ENCODE measurements at places on chromosomes 4 and X. TPM values are rescaled to one million over a fixed set of nuclear protein-coding genes. Genes with fewer than 3 reads are reported as not detected.

DNA sequence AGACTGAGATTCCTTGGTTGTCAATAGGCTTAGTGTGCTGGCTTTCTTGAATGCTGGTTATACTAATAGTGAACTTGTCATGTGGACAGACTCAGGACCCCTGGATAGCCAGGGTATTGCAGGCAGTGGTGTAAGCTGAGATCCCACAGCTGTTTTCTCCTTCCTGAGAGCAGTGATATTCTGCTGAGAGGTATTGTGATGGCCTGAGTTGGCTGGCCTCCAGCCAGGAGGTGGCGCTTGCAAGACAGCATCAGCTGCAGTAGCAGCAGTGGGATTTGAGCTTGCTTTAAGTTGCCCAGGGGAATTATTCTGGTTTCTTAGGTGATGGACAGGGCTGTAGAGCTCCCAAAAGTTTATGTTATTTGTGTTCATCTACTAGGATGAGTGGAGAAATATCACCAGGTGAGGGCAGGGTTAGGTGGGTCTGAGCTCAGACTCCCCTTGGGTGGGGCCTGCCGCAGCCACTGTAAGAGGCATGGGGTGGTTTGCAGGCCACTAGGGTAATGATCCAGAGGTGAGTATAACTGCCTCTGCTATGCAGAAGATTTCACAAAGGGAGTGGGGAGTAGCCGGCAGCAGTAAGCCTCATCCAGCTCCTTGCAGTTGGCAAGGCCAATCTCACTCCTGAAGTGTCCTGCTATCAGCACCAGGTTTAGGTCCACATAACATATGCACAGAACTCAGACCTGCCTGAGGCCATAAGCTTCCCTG lies 66.2 kb downstream of the IL15 start:
- H3K27me3 ChIP-seq = peaks cover 2% of the 10 kb centered on the region
- H3K36me3 ChIP-seq = no peaks in the 10 kb centered on the region
- H3K4me1 ChIP-seq = no peaks in the 10 kb centered on the region

TGIF2LX gene
- total RNA-seq = not detected

- H3K27ac ChIP-seq = no peak overlapping the region
- no peaks in the 10 kb centered on the region for H3K36me3 ChIP-seq
- no peak overlapping the region for H3K4me3 ChIP-seq
- no peak for DNase-seq
These were observed 399.6 kb upstream of the RPS6KA3 start for GRCh38 chrX:20666331-20666730.

- H3K4me3 ChIP-seq = no peak overlapping the region
- no peaks in the 10 kb centered on the region for H3K27me3 ChIP-seq
- peaks cover 3% of the 10 kb centered on the region for H3K36me3 ChIP-seq
- peak; percentile 48 for DNase-seq
- peaks cover 16% of the 10 kb centered on the region for H3K4me1 ChIP-seq
These were observed 73.1 kb downstream of the MTHFD2L start for GRCh38 chr4:74230902-74231499.

GRCh38 chr4:54495641-54496040 lies 162.1 kb upstream of the KIT start:
- H3K36me3 ChIP-seq = no peaks in the 10 kb centered on the region
- H3K4me3 ChIP-seq = no peak overlapping the region

GRCh38 chrX:8890794-8891193 lies 89.6 kb upstream of the FAM9A start:
- H3K4me3 ChIP-seq = no peak overlapping the region
- DNase-seq = no peak
- no peaks in the 10 kb centered on the region for H3K36me3 ChIP-seq
- H3K27ac ChIP-seq = no peak overlapping the region
- H3K4me1 ChIP-seq = no peaks in the 10 kb centered on the region

GRCh38 chr4:39648213-39648612 lies 9.5 kb upstream of the SMIM14 start:
- DNase-seq = no peak
- no peak overlapping the region for H3K4me3 ChIP-seq
- no peaks in the 10 kb centered on the region for H3K4me1 ChIP-seq
- H3K36me3 ChIP-seq = no peaks in the 10 kb centered on the region
- no peaks in the 10 kb centered on the region for H3K27me3 ChIP-seq
- H3K27ac ChIP-seq = no peak overlapping the region

SERPINA7 gene
- not detected for total RNA-seq

DGAT2L6 gene
- total RNA-seq = not detected

DNA sequence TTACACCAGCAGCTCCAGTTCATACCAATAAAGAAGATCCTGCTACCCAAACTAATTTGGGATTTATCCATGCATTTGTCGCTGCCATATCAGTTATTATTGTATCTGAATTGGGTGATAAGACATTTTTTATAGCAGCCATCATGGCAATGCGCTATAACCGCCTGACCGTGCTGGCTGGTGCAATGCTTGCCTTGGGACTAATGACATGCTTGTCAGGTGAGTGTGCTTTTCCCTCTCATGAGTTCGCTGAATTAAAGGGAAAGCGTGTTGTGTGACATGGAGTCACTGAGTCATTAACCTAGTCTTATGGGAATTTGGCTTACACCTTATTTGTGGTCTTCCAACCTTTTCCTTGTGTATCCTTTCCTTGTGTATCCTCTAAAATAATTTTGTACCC lies 15.9 kb downstream of the TMEM165 start:
- no peak for DNase-seq
- no peak overlapping the region for H3K27ac ChIP-seq
- peaks cover 19% of the 10 kb centered on the region for H3K36me3 ChIP-seq

GRCh38 chrX:109874548-109874947 lies 128.4 kb upstream of the TMEM164 start:
- no peaks in the 10 kb centered on the region for H3K36me3 ChIP-seq
- H3K4me1 ChIP-seq = no peaks in the 10 kb centered on the region
- H3K27me3 ChIP-seq = no peaks in the 10 kb centered on the region
- no peak overlapping the region for H3K4me3 ChIP-seq

CCSER1 gene
- not detected for total RNA-seq

GRCh38 chrX:147899379-147900114 lies 12.2 kb upstream of the FMR1 start:
- no peak overlapping the region for H3K4me3 ChIP-seq
- no peak overlapping the region for H3K27ac ChIP-seq
- peaks cover 5% of the 10 kb centered on the region for H3K27me3 ChIP-seq
- peaks cover 3% of the 10 kb centered on the region for H3K36me3 ChIP-seq

MEPE gene
- total RNA-seq = not detected

KCTD8 gene
- not detected for total RNA-seq

HELQ gene
- 10.1 TPM for total RNA-seq

DNA sequence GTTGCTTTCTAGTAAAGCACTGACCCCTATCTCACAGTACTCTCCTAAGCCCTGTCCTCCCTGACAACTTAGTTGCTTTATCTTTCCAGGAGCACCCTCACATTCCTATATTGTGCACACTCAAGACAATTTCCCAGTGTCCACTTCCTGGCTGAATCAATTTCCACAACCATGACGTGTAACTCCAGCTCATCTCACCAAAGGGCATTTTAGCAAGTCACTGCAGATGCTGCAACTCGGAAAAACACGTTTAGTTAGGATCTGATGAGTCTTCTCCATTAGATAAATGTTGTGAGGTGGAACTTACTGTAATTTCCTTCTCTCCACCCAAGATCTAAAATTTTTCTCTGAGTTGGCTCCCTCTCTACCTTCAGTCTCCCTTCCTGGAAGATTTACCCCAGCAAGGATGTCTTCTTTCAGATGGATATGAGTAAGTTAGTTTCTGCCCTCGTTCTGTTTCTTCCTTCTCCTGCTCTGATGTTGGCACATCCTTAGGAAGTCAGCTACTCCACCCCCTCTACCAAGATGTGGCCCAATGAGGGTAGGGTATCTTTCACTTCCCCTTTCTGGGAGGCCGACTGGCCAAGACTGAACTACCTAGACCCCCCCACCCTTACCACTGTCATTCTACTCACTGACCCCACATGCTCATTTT lies 28.8 kb upstream of the IL13RA1 start:
- H3K4me3 ChIP-seq = no peak overlapping the region
- no peaks in the 10 kb centered on the region for H3K36me3 ChIP-seq

- no peak for DNase-seq
- H3K4me3 ChIP-seq = no peak overlapping the region
- no peaks in the 10 kb centered on the region for H3K36me3 ChIP-seq
- peaks cover 4% of the 10 kb centered on the region for H3K27me3 ChIP-seq
These were observed 196.8 kb upstream of the RPS6KA3 start for GRCh38 chrX:20463296-20464075.

PDE6B gene
- 16.2 TPM for total RNA-seq

TMSB15C gene
- total RNA-seq = 3.3 TPM

EFHC2 gene
- total RNA-seq = 0.30 TPM

DNA sequence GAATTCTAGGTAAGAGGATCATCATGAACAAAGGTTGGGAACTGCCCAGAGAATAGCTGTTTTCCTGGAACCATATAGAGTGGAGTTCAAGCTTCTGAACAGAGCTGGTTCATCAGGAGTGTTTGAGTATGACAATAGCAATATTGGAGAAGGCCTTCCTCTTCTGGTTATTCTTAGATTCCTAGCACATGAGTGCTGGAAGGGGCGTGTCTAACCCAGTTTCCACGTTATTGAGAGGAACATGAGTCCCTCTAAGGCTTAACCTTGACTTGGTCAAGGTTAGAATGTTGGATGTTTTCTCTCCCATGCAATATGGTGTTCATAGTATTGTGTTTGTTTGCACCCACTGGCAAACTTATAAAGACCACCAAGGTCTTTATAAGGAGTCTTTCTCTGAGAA lies 101.3 kb downstream of the TSPAN7 start:
- no peaks in the 10 kb centered on the region for H3K36me3 ChIP-seq
- H3K27ac ChIP-seq = no peak overlapping the region
- H3K4me1 ChIP-seq = no peaks in the 10 kb centered on the region
- DNase-seq = no peak
- peaks cover 2% of the 10 kb centered on the region for H3K27me3 ChIP-seq
- H3K4me3 ChIP-seq = no peak overlapping the region

GRCh38 chr4:168585168-168586091 lies 88.6 kb downstream of the PALLD start:
- H3K27ac ChIP-seq = no peak overlapping the region
- H3K36me3 ChIP-seq = no peaks in the 10 kb centered on the region
- peak; percentile 61 for DNase-seq
- H3K27me3 ChIP-seq = peaks cover 19% of the 10 kb centered on the region
- no peak overlapping the region for H3K4me3 ChIP-seq

SYTL5 gene
- total RNA-seq = not detected

DNA sequence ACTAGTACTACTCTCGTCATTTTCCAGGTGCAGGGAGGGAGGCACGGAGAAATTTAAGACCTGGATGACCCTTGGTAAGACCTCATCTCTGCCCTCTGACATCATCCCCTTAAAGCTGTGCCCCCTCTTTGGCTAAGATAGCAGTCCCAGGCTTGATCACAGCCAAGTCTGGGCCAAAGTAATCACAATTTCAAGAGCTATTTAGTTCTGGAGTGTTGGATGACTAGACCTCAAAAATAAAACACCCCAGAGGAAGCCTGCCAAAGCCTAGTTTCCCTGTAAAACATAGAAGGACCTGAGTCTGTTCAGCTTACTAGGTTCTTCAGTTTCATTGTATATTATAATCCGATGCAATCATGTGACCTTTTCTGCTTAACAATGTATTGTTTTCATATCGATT lies 144.6 kb upstream of the ARHGEF9 start:
- no peaks in the 10 kb centered on the region for H3K4me1 ChIP-seq
- no peak for DNase-seq
- H3K27me3 ChIP-seq = no peaks in the 10 kb centered on the region

NEXMIF gene
- 0.33 TPM for total RNA-seq

- DNase-seq = no peak
- no peaks in the 10 kb centered on the region for H3K4me1 ChIP-seq
- H3K4me3 ChIP-seq = no peak overlapping the region
- H3K27me3 ChIP-seq = no peaks in the 10 kb centered on the region
- H3K27ac ChIP-seq = no peak overlapping the region
These were observed 34.1 kb downstream of the SETD7 start for GRCh38 chr4:139521754-139522401.

DNA sequence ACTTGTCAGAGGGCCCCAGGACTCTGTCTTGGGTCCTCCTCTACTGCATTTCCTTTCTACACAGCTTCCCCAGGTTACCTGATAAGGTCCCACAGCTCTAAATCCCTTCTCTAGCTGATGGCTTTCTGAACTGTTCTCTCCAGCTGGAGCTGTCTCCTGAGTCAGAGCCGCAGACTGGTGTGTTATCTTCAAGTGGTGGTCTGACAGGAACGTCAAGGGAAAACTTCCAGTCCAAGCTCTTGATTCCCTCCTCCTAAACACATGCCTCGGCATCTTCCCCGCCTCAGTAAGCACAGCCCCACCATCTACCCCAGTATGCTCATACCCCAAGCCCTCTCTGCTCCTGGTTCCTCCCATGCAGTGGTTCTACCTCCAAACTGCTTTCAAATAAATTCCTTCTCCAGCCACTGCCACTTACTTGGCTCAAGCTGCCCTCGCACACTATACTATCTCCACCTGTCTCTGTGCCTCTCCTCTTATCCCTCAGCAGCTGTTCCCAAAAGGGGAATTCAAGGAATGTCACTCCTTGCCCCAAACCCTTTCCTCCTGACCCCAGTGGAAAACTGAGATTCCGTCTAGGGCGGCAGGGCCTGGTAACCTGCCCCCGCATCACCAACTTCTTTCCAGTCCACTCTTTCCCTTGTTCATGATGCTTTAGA lies 17.2 kb upstream of the CENPU start:
- H3K36me3 ChIP-seq = peaks cover 11% of the 10 kb centered on the region
- H3K4me3 ChIP-seq = no peak overlapping the region
- H3K27ac ChIP-seq = no peak overlapping the region

DNA sequence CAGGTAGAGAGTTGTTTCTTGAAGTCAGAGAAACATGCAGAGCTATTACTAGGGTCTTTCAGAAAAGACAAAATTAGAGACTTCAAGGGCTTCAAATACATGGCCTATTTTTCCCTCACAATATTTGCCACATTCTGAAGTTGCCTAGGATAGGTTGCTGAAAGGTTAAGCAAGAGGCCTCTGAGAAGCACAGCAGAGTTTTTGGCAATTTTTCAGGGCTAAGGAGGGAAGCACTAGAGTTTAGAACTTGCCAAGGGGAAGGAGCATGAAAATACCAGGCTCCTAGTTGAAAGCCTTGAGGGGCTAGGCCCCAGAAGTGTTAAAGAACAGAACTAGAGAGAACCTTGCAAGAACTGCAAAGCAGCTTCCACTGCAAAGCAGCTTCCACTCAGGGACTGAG lies 86.4 kb downstream of the ANAPC10 start:
- no peaks in the 10 kb centered on the region for H3K27me3 ChIP-seq
- peaks cover 11% of the 10 kb centered on the region for H3K4me1 ChIP-seq
- H3K4me3 ChIP-seq = no peak overlapping the region
- DNase-seq = no peak

XIAP gene
- 22.8 TPM for total RNA-seq

MAGEC3 gene
- total RNA-seq = not detected

- peaks cover 67% of the 10 kb centered on the region for H3K4me1 ChIP-seq
- H3K27me3 ChIP-seq = peaks cover 4% of the 10 kb centered on the region
- no peak overlapping the region for H3K4me3 ChIP-seq
- H3K36me3 ChIP-seq = no peaks in the 10 kb centered on the region
- peak overlapping the region; percentile 93 for H3K27ac ChIP-seq
- peak; percentile 73 for DNase-seq
These were observed 65.4 kb upstream of the ENPP6 start for GRCh38 chr4:184282895-184283654.

GRCh38 chr4:65861993-65862392 lies 191.7 kb upstream of the EPHA5 start:
- no peak overlapping the region for H3K4me3 ChIP-seq
- no peaks in the 10 kb centered on the region for H3K36me3 ChIP-seq
- no peak for DNase-seq
- no peaks in the 10 kb centered on the region for H3K4me1 ChIP-seq
- H3K27me3 ChIP-seq = no peaks in the 10 kb centered on the region

GRCh38 chrX:56763556-56764152 lies 34.6 kb downstream of the NBDY start:
- H3K4me3 ChIP-seq = peak overlapping the region; percentile 28
- peak overlapping the region; percentile 99 for H3K27ac ChIP-seq
- peaks cover 7% of the 10 kb centered on the region for H3K36me3 ChIP-seq
- no peaks in the 10 kb centered on the region for H3K27me3 ChIP-seq
- peaks cover 51% of the 10 kb centered on the region for H3K4me1 ChIP-seq
